ENCODE measurements at places on chromosomes 5 and 9. TPM values are rescaled to one million over a fixed set of nuclear protein-coding genes. Genes with fewer than 3 reads are reported as not detected.

- H3K27me3 ChIP-seq, result no peaks in the 10 kb centered on the region
- DNase-seq, result no peak
- no peaks in the 10 kb centered on the region for H3K4me1 ChIP-seq
Measured at GRCh38 chr5:42168091-42168670, 243.1 kb downstream of the FBXO4 start.

The FCN2 gene
- not detected for polyA plus RNA-seq

The TAF1L gene
- not detected for polyA plus RNA-seq

The PRR7 gene
- 1.8 TPM for polyA plus RNA-seq

All from CD14-positive monocyte (primary cell).